NCI-H1105 (cell line): ENCODE measurements at places on chromosomes 11 and 22.

DNA sequence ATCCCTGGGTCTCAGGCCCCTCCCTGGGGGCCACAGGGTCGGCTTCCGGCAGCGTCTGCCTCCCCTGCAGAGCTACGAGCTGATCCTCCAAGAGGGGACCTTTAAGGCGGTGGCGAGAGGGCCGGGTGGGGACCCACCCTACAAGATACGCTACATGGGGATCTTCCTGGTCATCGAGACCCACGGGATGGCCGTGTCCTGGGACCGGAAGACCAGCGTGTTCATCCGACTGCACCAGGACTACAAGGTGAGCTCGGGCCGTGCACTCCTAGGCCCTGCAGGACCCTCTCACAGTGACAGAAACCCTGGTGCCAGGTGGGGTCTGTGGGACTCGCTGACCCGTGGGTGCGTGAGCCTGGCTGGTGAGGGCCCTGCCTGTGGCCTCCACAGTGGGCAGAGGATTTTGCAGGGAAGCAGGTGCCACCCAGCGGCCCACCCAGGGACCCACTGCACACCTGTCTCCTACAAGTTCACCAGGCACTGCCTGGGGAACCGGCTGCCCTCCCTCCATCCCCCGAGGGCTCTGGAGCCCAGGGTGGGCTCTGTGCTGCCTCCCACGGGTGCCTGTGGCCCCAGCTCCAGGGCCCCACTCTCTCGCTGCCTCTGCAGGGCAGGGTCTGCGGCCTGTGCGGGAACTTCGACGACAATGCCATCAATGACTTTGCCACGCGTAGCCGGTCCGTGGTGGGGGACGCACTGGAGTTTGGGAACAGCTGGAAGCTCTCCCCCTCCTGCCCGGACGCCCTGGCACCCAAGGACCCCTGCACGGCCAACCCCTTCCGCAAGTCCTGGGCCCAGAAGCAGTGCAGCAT is 13.7 kb downstream of the MUC5B start:
- no peak for DNase-seq

DNA sequence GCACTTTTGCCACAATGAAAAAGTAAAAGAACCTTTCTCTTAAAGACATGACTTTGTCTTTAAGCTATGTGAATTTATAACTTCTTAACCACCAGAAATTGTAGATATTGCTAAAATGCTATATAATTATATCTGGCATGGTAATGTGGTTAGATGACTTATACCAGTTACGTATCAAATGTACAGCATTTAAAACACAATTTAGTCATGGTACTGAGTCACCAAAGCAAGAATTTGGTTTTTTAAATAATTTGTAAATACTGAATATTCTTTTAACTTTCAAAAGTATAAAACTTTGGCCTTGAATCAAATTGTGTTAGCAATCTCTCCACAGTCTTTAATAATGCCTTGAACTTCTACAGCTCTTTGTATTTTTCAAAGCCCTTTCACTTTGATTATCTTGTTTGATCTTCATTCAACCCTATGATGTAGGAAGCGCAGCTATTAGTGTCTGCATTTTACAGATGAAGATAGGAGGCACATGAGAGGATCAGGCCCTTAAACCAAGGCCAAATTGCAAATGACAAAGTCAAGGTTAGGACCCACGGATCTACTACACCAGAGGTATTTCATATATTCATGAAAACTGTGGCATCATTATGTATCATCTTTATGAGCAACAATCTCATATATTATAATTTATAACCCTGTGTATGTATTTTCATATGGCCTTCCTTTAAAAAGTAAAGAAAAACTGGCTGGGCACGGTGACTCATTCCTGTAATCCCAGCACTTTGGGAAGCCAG is 4.4 kb upstream of the SYTL2 start:
- DNase-seq = no peak

- DNase-seq = peak; percentile 42
Observed at GRCh38 chr22:32237906-32238305, 17.2 kb downstream of the SLC5A4 start.

DNA sequence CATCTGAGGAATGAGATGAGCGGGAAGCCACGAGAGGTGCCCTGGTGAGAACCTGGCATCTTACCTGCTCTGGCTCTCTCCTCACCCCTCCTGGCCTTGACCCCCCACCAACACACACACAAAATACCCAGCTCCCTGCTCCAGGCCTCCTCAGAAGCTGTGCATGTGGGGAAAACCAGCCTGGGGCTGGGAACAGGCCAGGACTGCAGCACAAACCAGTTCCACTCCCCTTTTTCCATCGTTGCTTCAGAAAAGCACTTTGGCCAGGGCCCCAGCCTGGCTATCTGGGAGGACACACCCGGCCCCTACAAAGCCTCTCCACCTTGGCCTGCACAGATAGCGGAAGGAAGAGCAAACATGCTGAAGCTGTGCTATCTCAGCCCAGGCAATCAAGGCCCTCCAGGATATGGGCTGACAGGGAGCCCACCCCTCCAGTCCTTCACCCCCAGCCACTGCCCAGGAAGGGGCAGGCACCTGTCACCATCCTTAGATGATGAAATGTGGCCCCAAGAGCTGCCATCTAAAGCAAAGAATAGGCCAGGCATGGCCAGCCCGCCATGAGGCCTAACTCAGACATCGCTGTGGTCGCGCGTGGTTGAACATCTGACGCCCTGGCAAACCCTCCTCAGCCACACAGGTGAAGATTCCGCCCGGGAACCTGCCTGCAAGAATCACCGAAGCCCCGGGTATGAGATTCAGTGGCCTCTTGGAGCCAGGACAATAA is 35.4 kb downstream of the PISD start:
- DNase-seq = no peak

- no peak for DNase-seq
Observed at GRCh38 chr22:23124611-23125511, 16.9 kb downstream of the RSPH14 start.

GRCh38 chr11:82683029-82683428 is 50.6 kb downstream of the FAM181B start:
- no peak for DNase-seq

DNA sequence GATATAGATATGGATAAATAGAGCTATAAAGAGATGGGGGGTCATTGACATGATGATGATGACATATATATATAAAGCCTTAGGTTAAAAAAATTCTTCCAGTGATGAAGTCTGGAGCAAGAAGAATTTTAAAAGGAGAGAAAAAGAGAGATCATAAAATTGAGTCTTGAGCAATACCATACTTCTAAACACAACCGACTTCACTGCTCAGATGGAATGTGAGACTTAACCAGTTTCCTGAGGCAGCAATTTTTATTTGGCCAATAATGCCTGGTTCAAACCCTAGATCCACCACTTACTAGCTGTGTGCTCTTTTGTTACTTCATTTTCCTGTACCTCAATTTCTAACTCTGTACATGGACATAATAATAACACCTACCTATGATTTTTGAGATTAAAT is 229.5 kb downstream of the TTC28 start:
- DNase-seq = no peak

GRCh38 chr11:95556342-95557163 is 233.0 kb downstream of the FAM76B start:
- DNase-seq = no peak

- DNase-seq = no peak
Observed at GRCh38 chr11:6354651-6355485, 34.6 kb upstream of the CAVIN3 start.

GRCh38 chr11:15873501-15873900 is 482.8 kb downstream of the SOX6 start:
- DNase-seq = no peak

- peak; percentile 48 for DNase-seq
Observed at GRCh38 chr11:15114501-15115475, at the start of gene INSC. Gene INSC (plus strand): TSS chr11:15114923. CDS start chr11:15149175, 34,252 bp downstream.

DNA sequence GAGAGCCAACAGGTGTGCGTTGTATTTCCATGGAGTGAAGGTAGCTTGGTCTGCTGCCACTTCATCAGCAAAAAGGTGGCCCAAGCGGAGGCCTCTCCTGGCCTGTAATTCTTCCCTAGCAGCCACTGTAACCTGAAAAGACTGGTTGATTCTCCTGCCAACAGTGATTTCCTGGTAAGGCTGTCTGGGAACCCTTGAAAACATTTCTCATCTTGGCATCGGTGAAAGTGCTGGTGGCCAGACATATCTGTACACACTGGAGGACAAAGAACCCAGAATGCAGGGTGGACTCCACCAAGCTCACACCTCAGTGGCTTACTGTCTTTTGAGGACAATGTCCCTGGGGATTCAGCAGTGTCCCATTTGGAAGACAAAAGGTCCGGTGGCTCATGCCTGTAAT is 128.0 kb downstream of the TRIM29 start:
- DNase-seq = no peak

DNA sequence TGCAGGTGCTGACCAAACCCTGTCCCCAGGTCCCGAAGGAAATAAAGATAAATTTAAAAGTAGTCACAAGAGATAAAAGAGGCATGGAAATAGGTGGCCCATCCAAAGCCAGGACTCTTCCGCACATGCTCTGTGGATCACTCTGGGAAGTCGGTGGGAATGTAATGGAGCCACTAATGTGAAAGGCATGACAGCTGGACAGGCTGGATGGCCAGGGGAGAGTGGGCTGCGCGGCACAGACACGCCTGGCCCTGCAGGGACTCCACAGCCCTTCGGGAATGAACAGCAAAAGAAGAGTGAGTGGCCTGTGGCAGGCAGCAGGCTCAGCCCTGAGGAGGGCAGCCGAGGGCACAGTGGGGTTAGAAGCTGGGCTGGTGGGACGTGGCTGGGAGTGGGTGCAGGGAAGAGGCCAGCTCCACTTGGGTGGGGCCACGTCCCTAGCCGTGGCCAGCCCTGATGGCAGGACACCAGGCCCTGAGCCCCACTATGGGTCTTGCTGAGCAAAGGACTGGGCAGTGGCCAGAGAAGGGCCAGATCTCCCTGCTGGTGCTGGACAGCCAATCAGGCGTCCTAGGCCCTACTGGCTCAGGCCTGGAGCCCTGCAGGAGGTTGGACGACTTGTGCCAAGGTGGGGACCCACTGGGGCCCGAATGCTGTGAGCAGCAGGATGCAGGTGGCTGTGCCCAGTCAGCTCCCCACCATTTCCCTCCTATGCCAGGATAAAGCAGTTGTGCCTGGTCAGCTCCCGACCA is 31.3 kb upstream of the GNB1L start:
- no peak for DNase-seq

- peak; percentile 27 for DNase-seq
Observed at GRCh38 chr22:24950272-24950902, 2.1 kb upstream of the KIAA1671 start.

- no peak for DNase-seq
Observed at GRCh38 chr11:45348729-45349128, 62.6 kb upstream of the SYT13 start.

GRCh38 chr11:123235656-123236261 is 40.7 kb upstream of the CLMP start:
- no peak for DNase-seq

DNA sequence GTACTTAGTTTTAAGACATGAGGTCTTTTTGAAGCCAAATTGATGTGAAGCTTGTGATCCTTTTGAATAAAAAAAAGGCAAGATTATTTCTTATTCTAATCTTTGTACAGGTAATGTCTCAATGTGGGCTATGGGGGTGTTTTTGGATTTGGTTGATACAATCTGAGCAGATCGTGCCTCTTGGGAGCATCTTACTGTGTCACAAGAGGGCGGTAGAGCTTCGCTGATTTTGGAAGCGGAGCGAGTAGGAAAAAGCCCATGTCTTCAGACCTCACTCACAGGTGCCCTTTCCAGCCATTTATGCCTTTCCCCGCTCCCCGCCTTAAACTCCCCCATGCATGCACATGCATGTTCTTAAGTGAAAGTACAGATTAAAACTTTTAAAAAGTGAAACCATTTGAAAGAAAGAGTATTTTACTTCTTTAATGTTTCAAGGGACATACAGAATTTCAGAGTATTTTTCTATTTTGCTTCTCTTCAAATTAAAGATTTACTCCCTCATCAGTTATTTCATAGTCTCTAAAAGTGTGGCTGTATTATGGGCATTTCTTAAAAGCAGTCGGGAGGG is 18.8 kb downstream of the DDX25 start:
- peak; percentile 86 for DNase-seq

DNA sequence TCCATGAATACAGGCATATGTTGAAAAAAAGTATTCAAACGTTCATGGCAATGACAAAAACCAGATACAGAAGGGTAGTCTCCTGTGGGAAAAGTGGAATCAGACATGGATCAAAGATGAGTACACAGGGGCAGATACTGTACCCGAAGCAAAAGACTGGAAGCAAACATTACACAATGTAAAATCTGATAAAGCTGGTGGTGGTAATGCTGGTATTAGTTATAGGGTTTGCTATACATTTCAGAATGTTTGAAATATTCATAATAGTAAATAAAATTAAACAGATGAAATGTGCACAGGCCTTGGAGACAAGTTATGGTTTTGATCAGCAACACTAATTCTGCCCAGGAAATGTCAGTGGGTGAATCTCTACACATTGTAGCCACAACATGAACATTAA is 607.6 kb downstream of the SOX6 start:
- no peak for DNase-seq

DNA sequence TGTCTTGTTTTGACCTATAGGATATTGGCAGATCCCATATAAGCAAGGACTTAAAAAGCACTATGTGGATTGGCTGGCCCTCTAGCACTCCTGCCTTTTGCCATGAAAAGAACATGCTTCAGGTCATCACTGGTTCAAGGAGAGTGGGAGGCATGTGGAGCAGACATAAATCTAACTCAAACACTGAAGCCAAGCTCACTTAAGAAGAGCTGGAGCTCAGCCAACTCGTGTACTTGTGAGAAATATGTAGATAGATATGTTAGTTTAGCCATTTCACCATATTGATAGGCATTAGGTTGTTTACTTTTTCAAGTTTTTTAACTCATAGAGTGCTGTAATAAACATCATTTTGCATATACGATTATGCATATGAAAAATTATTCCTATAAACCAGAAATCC is 19.9 kb upstream of the BBOX1 start:
- no peak for DNase-seq

DNA sequence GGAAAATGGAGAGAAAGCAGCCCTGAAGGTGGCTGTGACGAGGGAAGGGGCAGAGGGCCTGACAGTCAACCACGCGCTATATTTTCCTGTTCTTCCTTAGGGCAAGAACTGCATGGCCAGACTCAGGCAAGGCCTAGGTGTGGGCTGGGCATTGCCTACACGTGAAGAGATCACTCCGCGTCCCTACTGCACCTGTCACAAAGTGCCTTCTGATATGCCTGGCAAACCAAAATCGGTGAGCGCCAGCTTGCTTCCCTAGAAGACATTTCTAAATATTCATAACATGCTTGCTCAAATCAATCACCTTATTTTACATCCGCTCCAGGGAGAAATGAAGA is 6.3 kb downstream of the TMEM121B start:
- no peak for DNase-seq

GRCh38 chr22:20138868-20139267 is 7.3 kb downstream of the ZDHHC8 start:
- no peak for DNase-seq

- DNase-seq = no peak
Observed at GRCh38 chr11:31780480-31780971, 30.6 kb downstream of the PAX6 start.

DNA sequence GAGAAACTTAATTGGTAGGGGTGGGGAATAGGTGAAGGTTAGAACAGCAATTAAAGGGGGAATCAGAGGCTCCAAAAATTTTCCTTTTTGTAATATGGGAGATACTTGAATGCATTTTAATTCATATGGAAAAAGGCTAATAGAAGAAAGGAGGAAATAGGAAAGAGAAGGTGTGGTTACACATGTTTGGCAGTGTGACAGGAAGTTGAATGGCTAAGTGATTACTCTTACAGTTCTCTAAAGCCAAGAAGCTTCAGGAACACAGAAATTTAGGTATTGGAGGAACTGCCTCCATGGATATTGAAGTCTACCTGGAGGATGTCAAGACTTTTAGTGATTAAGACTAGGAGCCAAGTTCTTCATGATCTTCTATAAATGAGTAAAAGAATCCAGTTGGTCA is 6.3 kb downstream of the NXPE2 start:
- DNase-seq = no peak

- DNase-seq = no peak
Observed at GRCh38 chr22:47432683-47433082, 670.2 kb downstream of the TBC1D22A start.
